Astrocyte of the hippocampus (primary cell): ENCODE measurements at places on chromosomes 2 and 18.
A peak's percentile ranks its signal among the peaks of the same experiment; 100 is the strongest.

DNA sequence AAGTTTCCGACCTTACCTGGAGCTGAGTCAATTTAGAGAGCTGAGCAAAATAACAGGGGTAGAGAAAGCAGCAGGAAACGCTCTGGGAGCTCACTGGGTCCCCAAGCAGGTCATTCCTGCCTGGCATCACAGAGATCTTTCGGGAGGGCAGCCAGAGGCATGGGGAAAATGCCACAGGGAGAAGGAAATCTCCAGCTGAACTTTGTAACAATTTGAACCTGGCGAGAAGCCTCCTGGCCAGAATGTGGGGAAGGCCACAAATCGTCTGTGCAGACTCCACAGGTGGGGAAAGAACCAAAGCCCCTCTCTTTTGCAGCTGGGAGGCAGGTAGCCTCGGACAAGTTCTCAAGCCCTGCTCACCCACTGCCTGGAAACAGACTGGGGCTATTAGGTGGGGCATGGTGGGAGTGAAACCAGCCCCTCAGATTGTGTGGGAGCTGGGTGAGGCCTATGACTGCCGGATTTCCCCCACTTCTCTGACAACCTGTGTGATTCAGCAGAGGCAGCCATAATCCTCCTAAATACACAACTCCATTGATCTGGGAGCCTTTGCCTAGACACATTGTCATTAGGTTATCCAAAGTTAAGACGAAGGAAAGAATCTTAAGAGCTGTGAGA is 53.9 kb downstream of the INO80D start:
- DNase-seq = no peak

DNA sequence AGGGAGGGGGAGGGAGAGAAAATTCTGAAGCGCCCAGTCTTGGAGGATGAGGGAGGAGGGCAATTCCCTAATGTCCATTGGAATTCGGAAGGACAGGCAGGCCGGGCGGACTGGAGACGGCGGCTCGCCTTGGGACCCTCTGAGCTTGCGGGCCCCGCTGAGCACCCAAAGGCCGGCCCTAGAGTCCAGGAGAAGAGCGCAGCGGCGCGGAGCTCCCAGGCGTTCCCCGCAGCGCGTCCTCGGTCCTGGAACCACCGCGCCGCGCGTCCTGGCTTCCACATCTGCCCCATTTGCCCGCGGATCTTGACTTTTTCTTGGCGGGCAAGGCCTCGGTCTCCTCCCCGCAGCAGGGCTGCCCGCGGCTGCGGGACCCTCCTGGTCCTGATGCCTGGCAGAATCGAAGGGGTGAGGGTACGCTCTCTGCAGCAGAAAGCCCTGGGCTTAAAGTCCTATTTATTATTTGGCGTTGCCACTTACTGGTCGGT is 675 bp upstream of the MLPH start:
- peak; percentile 52 for DNase-seq

DNA sequence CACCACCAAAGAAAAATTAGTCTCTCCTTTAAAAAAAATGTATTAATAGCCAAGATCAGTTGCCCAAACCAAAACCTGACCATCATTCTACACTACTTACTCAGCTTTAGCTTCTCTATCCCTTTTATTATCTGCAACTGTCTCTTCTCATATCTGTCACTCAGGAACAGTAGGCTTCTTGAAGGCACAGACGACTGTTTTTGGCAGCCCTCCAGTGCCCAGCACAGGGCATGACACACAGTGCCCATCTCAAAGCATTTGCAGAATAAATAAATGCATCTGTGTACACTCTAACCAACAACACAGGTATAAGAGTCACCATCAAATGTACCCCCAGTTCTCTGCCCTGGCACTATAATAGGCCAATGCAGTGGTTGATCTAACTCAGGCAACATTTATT is 117.2 kb downstream of the UXS1 start:
- no peak for DNase-seq

DNA sequence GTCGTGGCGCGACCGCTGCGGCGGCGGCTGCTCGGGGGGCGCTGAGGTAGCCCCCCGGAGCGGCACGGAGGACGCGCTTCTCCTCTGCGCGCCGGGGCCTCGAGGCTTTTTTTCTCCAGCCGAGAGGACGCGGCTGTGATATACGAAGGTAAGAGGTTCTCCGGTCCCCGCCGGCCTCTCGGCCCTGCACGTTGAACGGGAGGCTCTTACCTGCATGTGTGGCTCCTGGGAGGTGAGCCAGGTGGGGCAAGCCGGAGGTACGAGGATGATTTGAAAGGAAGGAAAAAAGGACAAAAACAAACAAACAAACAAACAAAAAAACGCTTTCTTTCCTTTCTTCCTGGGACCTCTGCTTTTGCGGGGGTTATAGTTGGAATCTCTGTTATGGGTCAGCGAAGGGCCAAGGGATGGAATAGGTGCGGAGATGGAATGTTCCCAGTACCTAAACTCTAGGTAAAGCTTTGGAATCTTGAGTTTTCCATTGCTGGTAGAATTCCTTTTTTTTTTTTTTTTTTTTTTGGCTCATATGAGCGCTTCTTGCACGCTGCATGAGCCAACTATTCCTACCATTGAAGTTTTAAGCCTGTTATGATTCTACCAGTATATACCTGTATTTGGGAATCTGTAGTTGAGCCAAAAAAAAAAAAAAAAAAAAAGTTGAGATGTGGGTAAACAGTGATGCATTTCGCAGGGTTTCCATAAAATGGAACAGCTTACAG is 674 bp downstream of the PTPN4 start:
- DNase-seq = no peak

- no peak for DNase-seq
These were observed 24.2 kb downstream of the VRK2 start for GRCh38 chr2:58070765-58071164.

DNA sequence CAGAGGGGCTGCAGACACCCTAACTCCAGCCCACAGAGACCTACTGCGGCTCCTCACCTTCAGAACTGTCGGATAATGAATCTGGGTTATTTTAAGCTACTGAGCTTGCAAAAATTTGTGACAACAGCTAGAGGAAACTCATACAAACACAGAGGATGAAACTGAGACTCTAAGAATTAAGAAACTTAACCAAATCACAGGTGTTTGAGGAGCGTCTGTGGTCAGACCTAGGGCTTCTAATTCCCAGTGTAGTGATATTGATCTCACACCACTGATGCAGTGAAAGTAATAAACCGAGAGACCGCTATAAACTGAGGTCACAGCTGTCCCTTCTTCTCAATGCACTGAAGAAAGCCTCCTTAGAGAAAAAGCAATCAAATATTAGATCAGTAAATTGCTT is 110.1 kb downstream of the RGPD3 start:
- DNase-seq = no peak

DNA sequence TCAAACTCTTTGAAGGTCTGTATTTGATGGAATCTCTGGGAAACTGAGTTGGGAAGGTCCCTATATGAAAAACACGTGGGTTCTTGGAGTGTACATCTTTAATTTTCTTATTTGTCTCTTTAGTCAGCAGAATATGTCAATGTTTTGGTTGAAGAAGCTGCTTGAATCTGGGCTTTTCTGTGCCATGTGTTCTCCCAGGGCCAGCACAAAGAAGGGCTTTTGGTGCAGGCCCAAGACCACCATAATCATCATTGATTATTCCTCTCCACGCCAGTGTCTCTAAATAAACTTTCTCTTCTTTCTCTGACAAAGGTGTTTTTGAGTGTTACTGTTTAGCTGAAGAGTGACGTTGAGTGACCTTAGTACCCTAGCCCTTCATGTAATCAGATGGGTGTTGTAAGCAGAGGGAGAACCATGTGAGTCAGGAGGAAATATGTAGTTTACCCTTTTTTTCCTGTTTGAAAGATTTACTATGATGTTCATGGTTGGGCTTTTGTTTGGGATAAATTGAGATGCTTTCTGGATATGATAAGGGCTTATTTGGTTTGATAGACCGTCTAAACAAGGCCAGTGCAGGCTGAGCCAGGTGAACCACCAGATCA is 11.6 kb upstream of the TNP1 start:
- no peak for DNase-seq

- DNase-seq = no peak
These were observed 214.7 kb downstream of the RAD51AP2 start for GRCh38 chr2:17303521-17303920.

DNA sequence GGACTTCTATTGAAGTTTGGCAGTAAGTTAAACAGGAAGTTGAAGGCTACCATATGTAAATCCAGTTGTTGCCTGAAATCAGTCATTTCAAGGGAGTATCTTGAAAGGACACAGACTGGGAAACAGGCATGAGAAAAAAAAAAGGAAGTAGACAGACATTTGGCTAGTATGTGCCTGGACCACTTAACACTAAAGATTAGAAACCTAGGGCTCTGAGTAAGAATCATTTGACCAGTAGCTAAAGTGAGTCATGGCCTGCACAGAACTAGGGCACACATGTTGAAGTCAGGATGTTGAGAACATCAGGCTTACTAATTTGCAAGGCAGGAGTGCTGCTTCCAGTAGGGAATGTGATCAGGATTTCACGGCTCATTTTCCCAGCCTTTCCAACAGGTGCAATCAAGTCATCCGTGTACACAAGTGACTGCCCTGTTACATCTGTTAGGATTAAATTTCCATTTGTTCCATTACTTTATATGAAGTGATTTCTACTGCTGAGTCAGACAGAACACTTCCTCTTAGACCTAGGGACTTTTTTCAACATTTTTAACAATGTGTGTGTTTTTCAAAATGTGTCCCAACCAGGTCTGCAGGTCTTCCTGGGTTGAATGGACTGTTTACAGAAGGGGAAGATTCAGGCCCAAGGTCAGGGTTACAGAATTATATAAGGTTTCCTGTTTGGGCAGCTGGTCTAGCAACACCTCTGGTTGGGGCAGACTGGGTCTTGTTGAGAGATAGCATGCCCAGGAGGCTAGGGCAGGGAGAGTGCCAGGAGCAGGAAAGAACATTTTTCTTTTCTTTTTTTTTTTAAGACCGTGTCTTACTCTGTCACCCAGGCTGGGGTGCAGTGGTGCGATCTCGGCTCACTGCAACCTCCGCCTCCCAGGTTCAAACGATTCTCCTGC is 145.6 kb downstream of the TGIF1 start:
- peak; percentile 77 for DNase-seq

GRCh38 chr2:75466708-75467311 is 93.9 kb downstream of the EVA1A start:
- DNase-seq = peak; percentile 55

- DNase-seq = peak; percentile 6
These were observed 3.0 kb downstream of the GBX2 start for GRCh38 chr2:236164925-236165841.

GRCh38 chr2:203052539-203052938 is 37.9 kb downstream of the NBEAL1 start:
- no peak for DNase-seq

DNA sequence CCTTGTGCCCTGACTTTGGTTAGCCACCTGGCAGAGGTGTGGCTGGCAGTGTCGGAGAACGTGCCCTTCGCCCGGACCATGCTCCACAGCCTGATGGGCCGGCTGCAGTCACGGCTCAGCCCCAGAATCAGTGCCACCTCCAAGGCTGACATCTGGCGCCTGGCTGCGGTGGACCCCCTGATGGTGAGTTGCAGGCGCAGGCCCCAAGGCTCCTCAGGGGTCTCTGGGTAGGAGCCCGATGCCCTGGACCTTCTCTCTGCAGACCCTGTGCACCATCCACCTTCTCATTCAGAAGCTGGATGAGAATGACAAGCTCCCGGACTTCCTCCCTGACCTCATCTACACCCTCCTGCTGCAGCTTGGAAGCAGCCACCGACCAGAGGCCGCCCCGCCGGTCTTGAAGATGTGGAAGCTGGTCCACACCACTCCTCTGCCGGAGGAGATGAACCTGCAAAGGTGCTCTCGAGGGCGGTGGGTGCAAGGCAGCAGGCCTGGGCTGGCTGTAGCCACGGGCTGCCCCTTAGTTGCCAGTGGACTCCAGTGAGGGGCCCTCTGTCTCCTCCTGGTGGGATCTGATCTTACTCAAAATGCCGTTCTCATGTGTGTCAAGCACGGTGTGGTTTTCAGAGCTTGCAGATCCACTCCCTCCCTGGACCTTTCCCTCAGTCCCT is 32.1 kb downstream of the HJURP start:
- DNase-seq = no peak

GRCh38 chr2:65017335-65017734 is 28.1 kb downstream of the SLC1A4 start:
- no peak for DNase-seq

- DNase-seq = no peak
These were observed 24.3 kb upstream of the LTBP1 start for GRCh38 chr2:32922501-32922900.

- peak; percentile 67 for DNase-seq
These were observed 2.8 kb downstream of the SP9 start for GRCh38 chr2:174337337-174338146.

DNA sequence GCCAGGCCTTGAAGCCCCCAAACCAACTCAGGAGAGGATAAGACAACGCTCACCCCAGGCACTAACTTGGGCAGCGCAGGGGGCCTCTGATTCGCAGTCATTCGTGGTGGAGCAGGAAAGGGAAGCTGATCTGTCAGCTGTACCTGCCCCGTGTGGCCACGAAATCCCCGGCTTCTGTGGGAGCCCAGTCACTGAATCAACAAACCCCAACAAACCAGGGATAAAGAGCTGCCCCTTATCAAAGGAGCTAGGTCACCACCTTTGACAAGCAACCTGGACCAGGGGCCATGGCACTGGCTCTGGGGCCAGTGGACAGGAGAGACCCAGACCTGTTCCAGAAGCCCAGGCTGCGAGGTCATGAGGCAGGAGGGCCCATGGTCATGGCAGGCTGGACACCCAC is 14.5 kb downstream of the SDC1 start:
- no peak for DNase-seq

DNA sequence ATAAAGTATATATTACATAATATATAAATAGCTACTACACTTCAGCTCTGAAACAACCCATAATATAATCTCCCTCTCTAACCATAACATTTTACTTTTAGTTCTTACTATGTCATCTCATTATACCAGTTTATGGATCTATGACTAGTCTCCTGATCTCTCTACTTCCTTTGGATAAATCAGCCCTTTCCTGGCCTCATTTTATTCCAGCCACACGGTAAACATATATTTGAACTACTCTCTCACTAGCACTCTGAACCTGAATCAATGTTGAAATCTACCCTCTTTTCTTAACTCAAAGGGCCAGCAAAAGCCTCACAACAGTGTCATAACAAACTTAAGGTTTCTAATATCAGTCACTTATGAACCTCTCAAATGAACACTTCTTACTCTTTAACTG is 62.6 kb downstream of the BAZ2B start:
- DNase-seq = no peak

DNA sequence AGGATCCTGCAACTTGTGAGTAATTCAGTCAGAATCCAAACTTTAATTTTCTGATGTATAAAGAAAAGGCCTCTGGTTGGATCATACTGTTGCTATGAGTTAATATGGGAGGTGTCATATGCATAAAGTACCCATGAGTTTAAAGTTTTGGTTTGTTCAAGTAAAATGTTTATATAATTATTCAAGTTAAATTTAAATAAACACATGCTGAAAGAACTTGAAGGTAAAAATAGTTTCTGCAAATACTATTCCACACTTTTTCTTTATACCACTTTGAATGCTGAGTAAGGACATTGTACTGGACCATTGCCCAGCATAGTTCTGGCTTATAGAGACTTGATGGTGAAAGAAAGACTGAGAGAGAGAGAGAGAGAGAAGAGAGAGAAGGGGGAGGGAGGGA is 30.7 kb downstream of the PKP4 start:
- peak; percentile 78 for DNase-seq

- DNase-seq = peak; percentile 86
These were observed 330.2 kb upstream of the FANCL start for GRCh38 chr2:58571181-58571852.

- peak; percentile 57 for DNase-seq
These were observed 410.6 kb downstream of the PIK3C3 start for GRCh38 chr18:42365591-42365990.
